ENCODE measurements at places on chromosomes 3 and 15.

DNA sequence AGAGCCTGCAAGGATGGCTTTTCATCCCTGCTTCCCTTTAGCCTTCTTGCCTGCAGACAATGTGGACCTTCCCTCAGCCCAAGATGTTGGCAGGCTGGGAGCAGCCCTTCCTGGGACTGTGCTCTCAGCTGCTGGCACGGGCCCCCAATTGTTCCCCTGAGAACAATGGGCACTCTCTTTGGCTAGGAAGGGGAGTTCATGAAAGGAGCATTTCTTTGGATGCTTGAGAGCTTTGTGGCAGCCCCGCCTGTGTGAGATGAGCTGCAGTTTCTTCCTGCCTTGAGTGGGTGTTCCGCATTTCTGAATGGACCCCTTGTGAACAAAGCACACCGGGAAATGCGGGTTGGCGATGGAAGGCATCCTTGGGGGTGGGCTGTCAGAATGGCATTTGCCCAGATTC, 35.0 kb upstream of the BSN start:
- DNase-seq = no peak

DNA sequence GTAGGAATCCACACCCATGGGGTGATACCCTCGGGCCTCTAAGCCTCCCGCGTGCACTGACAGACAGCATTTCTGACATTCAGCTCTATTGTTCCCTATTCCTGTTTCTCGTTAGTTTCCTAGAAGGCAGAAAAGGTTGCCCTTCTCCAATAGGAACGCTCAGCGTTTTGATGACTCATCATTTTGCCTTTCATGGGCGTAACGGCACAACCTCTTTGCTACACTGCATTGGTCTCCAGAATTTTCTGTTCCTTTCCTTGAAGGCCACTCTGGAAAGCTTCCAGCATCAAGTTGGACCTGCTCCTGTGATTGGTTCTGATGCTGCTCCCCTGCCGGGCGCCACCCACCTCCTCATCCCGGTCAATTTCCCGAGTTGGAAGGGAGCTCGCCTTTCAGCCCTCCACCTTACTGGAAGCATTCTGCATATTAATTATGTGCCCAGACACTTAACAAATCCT, 13.0 kb upstream of the TNK2 start:
- no peak for DNase-seq

DNA sequence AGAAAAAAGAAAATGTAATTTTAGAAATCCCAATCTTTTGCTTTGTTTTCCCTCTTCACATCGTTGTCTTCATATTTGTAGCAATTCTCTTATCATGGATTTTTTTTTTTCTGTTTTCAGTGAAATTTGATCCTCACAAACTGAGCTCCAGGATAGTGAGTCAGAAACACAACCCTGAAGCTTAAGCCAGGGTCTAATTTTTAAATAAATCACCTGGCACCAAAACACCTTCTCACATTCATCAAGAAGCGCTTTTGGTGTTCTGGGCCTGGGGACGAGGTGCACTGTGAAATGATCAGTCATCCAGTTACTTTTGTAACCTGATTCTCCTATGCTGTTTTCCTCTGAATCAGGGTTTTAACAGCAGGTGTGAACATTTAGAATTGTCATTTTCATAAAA, 87.7 kb downstream of the REC114 start:
- no peak for DNase-seq

- DNase-seq = peak; percentile 11
These were observed 362.4 kb downstream of the CGGBP1 start for GRCh38 chr3:87696124-87697013.
